ENCODE measurements at places on chromosomes 1 and 21.

DNA sequence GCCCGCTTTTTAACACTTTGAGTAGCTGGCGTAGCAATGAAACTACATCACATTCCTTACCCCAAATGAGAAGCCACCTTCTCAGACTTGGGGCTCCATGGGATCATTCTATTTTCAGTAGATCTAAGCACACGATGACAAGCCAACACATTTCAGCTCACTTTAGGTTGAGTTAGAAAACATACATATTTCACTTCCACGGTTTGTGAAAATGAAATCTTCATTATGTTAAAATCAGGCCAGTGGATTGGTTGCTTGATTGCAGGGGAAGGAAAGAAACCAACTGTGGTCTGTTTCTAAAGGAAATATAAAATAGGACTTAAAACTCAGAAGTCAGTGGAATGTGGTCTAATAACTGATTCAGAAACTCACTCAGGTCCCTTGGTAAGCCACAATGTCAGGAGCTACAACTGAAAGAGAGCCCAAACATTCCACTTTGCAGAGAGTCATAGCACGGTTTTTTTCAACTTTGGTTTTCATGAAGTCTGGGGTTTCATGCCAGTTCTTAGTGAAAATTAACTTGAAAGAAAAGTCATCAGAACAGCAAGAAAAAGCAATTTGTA lies 82.3 kb upstream of the TIAM1 start:
- DNase-seq, result no peak

GRCh38 chr1:115877511-115877910 lies 36.6 kb upstream of the NHLH2 start:
- no peak for DNase-seq

DNA sequence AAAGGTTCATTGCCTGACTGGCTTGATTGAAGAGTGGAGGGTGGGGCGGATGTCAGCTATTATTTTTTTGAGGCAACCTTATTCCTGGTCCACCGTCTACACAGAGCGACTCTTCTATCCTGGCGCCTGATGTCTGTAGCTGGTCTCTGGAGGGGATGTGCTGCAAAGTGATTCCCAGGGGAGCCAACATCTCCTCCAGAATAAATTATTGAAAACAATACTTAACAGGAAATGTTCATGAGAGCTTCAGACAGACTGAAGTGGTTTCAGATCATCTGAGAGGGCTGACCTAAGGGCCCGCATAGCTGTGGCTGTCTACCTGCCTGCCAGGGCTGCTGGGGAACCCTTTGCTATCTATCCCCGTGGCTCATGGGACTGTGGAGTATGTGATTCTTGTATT lies 66.7 kb downstream of the TEX35 start:
- DNase-seq, result no peak

DNA sequence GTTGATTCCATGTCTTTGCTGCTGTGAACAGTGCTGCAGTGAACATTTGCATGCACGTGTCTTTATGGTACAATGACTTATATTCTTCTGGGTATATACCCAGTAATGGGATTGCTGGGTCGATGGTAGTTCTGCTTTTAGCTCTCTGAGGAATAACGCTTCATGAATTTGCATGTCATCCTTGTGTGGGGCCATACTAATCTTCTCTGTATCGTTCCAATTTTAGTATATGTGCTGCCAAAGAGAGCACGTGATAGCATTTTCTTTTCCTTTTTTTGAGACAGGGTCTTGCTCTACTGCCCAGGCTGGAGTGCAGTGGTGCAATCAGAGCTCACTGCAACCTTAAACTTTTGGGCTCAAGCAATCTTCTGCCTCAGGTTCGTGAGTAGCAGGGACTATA lies 24.9 kb upstream of the MAP1LC3C start:
- no peak for DNase-seq

GRCh38 chr1:150017206-150017750 lies 6.8 kb upstream of the OTUD7B start:
- no peak for DNase-seq

DNA sequence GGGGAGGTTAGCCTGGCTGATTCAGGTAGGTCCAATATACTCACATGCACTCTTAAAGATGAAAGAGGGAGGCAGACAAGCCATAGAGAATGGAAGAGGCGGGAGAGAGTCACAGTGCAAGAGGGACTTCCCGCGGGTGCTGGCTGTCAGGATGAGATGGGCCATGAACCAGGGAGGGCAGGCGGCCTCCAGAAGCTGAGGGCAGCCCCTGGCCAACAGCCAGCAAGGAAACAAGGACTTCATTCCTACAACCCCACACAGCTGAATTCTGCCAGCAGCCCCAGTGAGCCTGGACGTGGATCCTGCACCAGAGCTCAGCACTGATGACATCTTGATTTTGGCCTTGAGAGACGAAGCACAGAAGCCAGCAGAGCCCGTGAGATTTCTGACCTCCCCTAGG lies 15.1 kb upstream of the B3GALT5 start:
- no peak for DNase-seq

GRCh38 chr1:57307392-57308170 lies 116.3 kb downstream of the DAB1 start:
- peak; percentile 54 for DNase-seq

- no peak for DNase-seq
Measured at GRCh38 chr1:160103658-160104408, 5.4 kb upstream of the IGSF8 start.

GRCh38 chr21:41777951-41778815 lies 11.3 kb upstream of the RIPK4 start:
- DNase-seq, result no peak

- DNase-seq, result no peak
Measured at GRCh38 chr1:207840380-207840779, 70.5 kb downstream of the CD34 start.

- no peak for DNase-seq
Measured at GRCh38 chr1:206908038-206908437, 10.8 kb downstream of the IL24 start.

DNA sequence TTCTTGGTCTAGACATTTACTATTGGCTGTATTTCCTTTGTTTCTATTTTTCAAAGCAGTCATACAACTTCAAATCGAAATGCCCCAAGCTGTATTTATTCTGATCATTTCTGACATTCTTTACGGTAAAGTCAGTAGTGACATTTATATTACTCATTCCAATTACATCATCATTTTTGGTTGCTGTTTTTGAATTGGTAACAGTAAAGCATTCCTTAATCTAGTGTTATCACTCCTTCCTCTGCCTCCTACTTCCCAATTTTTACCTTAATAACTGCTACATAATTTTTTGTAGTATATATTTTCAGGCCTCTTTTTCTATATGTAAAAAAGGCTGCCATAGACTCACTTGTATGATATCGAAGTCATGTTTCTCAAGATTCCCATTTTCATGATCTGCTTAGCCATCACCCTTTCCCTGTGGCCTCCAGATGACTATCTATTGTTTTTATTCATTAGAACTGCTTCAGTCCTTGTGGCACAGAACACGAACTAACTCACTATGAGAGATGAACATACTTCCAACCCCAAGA lies 167.2 kb downstream of the RUNX1 start:
- no peak for DNase-seq

DNA sequence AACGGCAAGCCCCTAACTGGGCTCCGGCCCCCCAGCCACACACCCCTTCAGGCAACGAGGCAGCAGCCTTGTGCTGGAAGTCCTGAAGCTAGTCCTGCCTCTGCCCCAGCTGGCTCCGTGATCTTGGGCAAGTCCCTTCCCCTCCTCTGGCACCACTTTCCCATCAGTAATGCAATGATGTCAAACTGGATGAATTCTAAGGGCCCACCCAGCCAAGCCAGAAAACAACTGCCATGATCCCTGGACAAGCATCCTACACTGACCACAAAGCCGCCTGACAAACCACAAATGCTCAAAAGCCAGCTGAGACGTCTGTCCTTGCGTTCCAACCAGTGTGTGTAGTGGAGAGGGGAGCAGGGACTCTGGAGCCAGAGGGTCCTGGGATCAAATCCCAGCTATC lies 26.8 kb downstream of the IFFO2 start:
- no peak for DNase-seq

- DNase-seq, result no peak
Measured at GRCh38 chr21:29362758-29363157, 64.0 kb downstream of the BACH1 start.

DNA sequence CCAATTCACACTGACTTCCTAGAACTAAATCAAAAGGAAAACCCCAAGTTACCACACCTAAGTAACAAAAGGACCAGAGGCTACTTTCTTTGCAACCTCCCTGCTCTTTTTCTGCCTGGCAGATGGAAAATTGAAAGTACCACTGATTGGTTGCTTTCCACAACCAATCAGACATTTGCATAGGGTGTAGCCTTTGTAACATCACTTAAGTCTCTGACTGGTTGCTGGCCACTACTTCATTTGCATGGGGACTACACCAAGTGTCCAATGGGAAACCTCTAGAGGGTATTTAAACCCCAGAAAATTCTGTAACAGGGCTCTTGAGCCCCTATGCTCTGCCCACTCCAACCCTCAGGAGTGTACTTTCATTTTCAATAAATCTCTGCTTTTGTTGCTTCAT lies 365.0 kb downstream of the LTN1 start:
- no peak for DNase-seq

GRCh38 chr1:199875856-199876255 lies 151.7 kb upstream of the NR5A2 start:
- DNase-seq, result no peak

DNA sequence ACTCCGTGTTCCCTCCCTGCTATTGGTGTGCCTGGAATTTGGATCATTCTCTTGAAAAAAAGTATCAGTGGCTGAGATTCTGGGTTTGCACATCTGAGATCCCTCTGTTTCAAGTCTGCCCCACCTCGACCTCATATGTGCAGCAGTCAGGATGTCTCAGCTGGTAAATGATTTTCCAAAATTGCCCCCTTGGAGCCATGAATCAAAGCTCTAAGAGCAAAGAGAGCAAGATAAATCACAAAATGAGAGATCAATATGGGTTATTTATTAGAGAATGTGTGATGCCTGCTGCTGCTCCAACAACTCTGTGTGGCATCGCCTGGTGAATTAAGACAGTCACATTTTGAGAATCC lies 8.5 kb downstream of the CRP start:
- DNase-seq, result no peak

DNA sequence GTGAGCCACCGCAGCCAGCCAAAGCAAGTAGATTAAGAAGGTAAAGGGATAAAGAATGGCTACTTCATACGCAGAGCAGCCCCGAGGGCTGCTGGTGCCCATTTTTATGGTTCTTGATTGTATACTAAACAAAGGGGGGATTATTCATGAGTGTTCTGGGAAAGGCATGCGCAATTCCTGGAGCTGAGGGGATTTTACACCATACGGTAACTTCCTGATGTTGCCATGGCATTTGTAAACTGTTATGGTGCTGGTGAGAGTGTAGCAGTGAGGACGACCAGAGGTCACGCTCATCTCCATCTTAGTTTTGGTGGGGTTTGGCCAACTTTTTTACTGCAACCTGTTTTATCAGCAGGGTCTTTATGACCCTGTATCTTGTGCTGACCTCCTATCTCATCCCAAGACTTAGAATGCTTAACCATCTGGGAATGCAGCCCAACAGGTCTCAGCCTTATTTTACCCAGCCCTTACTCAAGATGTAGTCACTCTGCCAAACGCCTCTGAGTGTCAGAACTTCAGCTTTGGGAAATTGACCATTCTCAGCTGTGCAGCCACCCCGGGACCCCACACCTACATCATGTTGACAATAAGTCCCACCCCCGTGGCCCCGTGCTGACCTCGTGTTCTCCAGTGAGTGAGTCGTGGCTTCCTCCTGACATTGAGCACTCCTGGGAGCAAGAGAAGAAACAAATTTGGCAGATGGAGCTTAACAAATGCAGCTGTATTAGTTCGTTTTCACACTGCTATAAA lies 149.4 kb upstream of the COL6A1 start:
- DNase-seq, result no peak

DNA sequence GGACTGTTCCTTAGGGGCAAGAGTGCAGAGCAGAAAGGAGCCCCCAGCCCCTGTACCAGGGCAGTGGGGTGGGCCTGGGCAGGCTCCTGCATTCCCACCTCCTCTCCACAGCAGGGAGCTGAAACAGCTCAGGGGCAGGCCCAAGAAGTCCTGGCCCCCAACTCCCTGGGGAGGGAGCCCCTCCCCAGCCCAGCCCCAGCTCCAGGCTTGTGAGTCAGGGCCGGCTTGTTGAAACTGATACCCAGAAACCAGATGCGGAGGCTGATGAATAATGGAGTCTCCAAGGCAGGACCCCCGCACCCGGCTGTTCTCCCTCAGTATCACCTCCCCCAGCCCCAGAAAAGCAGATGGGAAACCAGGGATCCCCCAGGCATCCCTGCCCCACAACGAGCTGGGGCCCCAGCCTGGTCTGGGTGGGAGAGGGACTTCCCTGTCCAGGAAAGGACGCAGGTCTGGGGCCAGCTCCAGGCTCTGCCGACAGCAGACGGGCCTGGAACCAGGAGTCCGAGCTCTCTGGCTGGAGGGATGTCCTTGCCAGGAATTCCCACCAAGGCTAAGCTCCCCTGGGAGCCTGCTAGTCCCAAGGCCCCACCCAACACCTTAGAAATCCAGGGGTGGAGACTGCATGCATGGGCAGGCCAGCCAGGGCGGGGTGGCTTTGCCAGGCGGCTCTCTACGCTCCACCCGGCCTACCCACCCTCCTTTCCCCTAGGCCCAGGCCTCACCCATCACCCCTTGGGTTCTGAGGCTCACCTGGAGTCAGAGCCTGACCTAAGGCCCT lies 2.7 kb downstream of the PLEKHG5 start:
- DNase-seq, result no peak

DNA sequence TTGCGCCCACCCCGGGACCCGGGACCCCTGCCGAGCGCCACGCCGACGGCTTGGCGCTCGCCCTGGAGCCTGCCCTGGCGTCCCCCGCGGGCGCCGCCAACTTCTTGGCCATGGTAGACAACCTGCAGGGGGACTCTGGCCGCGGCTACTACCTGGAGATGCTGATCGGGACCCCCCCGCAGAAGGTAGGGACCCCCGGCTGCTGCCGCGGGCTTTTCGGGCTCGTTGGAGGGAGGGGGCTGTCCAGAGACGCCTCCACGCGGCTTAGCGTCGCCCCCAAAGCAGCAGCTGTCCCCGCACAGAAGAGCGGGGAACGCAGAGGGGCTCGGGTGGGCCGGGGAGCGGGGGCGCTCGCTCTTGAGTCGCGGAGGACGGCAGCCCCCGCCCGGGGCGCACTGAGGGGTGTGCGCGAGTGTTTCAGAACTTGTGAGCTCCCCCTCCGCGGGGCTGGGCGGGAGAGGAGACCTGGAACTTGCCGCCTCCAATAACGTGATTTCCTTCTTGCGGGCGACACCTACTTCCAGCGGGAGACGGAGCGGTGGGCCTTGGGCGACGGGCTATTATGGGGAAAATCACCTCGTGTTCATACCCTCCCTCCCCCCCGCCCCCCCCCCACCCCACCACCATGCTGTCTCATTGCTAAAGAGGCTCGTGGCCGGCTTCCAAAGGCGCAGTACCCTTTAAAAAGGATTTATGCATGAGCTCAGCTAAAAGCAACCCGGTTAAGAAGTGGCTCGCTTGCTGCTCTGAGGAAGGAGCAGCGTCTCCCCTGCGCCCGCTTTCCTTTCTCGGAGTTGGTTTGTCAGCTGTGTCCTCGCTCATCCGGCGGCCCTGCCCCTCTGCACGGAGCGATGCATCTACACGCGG lies 664 bp downstream of the BACE2 start:
- no peak for DNase-seq

GRCh38 chr1:65722461-65722860 lies 70.2 kb upstream of the PDE4B start:
- DNase-seq, result no peak

- DNase-seq, result no peak
Measured at GRCh38 chr1:10865518-10866320, 69.3 kb upstream of the CASZ1 start.

- no peak for DNase-seq
Measured at GRCh38 chr1:56535939-56536338, 43.4 kb downstream of the PLPP3 start.
